ENCODE measurements at places on chromosomes 6 and 20.

DNA sequence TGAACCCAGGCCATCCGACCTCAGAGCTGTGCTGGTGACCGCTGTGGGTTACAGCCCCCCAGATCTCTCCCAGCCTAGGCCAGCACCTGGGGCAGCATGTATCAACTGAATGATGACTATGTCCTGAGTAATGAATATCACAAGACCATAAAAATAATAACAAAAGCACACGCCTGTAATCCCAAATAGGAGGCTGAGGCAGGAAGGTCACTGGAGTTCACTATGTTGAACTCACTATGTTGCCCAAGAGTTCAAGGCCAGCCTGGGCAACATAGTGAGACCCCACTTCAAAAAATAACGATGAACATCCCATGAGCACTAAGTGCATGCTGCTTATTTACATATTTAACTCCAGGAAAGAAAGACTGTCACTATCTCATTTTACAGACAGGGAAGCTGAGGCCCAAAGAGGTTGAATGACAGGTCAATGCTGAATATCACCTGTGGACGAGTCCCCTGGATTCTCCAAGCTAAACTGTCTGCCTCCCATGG lies 92.3 kb downstream of the NFATC2 start:
- no peak for DNase-seq

- no peak for DNase-seq
Observed at GRCh38 chr20:33791959-33792597, 19.1 kb upstream of the CHMP4B start.

DNA sequence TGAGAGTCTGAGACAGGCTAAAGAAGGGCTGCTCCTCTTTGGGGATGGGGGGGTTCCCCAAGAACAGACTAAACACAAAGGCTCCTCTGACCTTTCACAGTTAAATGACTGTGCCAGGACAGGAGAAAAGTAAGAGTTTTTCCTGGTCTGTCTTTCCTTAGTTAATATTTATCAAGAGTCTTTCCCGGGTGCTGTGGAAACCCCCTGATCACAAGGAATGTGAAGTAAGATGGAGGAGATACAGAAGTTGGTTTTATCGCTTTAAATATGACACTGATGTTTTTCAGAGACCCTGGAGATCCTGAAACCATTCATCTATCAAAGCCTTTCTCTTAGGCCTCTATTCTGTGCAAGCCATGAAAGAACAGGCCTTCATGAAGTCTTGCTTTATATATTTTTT lies 105.8 kb downstream of the RNF144B start:
- DNase-seq = no peak

DNA sequence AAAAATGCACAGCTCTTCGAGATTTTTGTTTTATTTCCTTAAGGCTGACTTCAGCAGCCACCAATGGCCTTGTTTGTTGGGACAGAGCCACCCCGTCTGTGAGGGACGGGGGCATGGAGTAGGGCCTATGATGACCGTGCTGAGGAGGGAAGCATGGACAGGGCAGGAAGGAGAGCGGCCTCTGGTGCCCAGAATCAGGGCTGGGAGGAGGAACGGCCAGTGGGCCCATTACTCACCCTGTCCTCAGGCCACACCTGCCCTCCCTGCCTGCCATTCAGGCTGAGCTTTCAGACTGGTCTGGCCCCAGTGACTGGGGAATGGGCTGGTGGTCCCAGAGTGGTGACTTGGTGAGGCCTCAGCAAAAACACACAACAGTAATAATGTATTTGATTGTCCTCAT lies 104.4 kb downstream of the SMOC2 start:
- DNase-seq = no peak

- no peak for DNase-seq
Observed at GRCh38 chr6:43088654-43089056, 12.5 kb downstream of the PTK7 start.

- no peak for DNase-seq
Observed at GRCh38 chr6:166266336-166266735, 41.9 kb downstream of the PRR18 start.

Data from AG09309 (cell line).